ENCODE measurements at places on chromosomes 6 and 20.
A peak's percentile ranks its signal among the peaks of the same experiment; 100 is the strongest.

- no peak overlapping the region for H3K27ac ChIP-seq
- DNase-seq, result no peak
- H3K27me3 ChIP-seq, result no peaks in the 10 kb centered on the region
- H3K4me1 ChIP-seq, result peaks cover 20% of the 10 kb centered on the region
- no peaks in the 10 kb centered on the region for H3K36me3 ChIP-seq
Measured at GRCh38 chr20:6654513-6655252, 112.8 kb upstream of the BMP2 start.

- H3K4me1 ChIP-seq, result peaks cover 3% of the 10 kb centered on the region
- peaks cover 19% of the 10 kb centered on the region for H3K36me3 ChIP-seq
- H3K27ac ChIP-seq, result no peak overlapping the region
- H3K27me3 ChIP-seq, result peaks cover 7% of the 10 kb centered on the region
Measured at GRCh38 chr20:31875671-31876070, 5.2 kb downstream of the TTLL9 start.

DNA sequence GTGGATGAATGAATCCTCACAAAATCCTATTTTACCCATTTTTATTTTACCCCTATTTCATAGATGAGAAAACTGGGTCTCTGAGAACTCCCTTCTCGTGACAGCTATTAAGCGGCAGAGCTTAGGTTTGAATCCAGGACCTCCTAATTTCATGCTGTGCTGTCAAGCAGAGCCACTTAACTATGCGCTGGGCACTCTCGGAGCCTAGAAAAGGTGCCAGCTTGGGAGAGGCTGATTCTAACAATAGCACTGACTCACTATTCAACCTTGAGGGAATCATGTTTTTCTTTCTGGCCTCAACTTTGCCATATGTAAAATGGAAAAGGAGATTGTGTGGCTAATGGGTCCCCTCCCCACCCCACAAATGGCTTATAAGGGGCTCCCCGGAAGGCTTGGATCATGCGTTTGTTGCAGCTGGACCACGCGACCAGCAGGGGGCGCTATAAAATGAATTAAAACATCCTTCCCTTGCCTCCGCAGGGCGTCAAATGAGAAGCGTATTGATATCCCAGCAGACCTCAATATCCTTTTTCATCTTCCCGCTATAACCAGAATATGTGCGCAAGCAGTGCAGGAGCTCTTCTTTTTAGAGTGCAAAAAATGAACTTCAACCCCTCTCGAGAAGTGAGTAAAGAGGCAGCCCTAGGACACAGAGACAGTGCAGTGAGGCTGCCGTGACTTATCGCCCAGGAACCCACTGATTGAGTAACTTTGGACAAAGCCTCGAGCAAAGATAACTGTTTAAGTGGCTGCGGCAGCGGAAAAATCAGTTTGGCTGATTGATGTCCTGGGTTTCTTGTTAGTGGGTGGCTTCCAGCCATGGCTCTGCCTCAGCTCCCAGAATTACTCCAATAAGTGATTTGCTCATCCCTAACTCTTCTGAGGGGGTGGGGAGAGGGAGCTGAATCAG is 12.8 kb upstream of the PDYN start:
- no peak overlapping the region for H3K27ac ChIP-seq
- H3K27me3 ChIP-seq, result peaks cover 49% of the 10 kb centered on the region
- H3K4me1 ChIP-seq, result no peaks in the 10 kb centered on the region
- H3K36me3 ChIP-seq, result no peaks in the 10 kb centered on the region
- DNase-seq, result peak; percentile 13
- no peak overlapping the region for H3K4me3 ChIP-seq

DNA sequence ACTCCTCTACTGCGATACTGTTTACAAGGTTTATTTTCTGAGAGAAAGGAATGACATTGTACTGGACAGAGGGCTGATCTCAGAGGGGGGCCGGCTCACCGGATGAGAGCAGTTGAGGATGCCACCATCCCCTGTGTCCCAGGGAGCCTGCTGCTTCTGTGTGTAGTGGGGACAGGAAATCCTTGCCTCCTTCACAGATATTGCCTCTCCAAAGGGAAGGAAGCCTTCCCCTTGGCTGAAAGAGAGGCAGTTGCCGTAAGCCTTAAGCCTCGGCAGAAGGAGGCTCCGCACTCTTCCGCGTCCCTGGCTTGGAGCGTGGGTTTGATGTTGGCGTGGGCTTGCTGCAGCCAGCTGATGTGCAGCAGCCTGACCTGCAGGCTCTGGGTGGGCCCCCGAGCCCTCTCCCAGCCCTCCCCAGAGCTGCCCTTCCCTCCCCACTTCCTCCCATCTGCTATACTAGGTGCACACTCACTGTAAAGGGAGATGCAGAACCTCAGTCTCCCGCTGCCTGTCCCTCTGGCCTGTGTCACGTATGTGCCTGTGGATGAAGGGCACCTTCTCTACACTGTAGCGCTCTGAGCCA is 45.7 kb upstream of the RPS6KA2 start:
- peaks cover 32% of the 10 kb centered on the region for H3K4me1 ChIP-seq
- peaks cover 32% of the 10 kb centered on the region for H3K27me3 ChIP-seq
- H3K36me3 ChIP-seq, result no peaks in the 10 kb centered on the region
- H3K27ac ChIP-seq, result no peak overlapping the region
- DNase-seq, result no peak
- no peak overlapping the region for H3K4me3 ChIP-seq

Data from Calu3 (cell line).